NCI-H1436 (cell line): ENCODE measurements at places on chromosomes 4 and X.

DNA sequence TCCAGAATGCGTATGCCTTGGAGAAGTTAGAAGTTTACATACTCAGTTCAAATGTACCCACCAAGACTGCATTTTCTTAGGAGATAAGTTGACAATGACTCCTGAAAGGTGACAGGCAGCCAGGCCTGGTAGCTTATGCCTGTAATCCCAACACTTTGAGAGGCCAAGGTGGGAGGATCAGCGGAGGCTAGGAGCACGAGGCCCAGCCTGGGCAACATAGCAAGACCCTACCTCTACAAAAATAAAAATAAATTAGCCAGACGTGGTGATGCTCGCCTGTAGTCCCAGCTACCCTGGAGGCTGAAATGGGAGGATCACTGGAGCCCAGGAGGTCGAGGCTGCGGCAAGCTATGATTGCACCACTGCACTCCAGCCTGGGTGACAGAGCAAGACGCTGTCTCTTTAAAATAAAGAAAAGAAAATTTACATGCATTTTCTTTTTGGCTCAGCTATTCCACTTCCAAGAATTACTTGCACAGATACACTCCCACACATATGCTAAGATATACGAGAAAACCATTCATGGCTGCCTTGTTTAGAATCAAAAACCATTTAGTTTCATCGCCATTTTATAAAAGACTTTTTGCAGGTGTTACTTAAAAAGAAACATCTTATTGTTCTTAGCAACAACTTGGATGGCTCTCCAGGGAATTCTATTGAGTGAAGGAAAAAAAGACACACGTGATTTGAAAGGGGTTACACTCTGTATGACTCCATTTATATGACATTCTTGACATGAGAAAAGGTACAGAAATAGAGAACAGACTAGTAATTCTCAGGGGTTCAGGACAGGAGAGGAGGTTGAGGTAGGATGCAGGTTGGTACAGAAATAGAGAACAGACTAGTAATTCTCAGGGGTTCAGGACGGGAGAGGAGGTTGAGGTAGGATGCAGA lies 66.3 kb downstream of the DHRSX start:
- DNase-seq, result no peak

DNA sequence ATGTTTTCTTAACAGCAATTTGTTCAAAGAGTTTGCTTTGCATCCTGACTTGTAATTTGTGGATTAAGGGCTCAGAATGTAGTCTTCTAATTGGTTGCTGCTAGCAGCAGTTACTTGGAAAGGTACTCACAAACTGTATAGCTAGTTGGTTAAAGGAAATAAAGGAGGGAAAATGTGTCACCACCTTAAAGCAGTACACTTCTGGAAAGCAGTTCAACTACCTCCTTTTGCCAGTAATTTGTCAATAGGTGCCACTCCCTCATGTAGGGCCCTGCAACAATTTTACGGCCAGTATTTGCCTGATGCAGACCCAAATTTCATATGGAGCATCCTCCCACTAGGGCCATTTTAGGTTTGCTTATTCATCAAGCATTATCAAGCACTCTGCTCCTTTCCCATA lies 20.8 kb downstream of the AMOT start:
- DNase-seq, result no peak

DNA sequence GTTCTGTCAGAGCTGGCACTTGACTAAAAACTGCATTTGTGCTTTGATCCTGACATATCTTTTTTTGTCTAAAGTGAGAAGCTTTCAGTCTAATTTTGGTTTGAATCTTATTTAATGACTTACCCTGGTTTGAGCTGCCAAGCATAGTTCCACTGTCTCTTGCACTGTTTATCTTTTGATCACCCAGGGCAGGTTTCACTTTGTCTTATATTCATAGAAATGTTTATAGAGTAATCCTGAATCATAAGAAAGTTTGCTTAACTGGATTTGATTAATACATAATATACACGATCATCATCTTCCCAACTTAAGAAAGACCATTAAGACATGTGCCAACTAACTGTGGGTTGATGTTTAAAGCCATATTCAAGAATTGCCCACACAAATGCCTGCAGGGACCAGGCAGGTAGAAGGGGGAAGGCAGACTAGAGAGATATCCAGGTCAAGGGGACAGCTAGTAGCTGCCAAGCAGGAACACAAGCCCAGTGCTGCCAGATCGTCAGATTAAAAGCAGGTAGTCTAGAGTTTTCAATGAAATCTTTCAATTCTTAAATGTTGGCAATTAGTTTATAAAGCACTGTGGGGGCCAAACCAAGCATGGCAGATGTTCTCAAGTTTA lies 1.9 kb downstream of the GK start:
- DNase-seq, result no peak

GRCh38 chr4:158395889-158396288 lies 125.8 kb upstream of the RXFP1 start:
- DNase-seq, result no peak

DNA sequence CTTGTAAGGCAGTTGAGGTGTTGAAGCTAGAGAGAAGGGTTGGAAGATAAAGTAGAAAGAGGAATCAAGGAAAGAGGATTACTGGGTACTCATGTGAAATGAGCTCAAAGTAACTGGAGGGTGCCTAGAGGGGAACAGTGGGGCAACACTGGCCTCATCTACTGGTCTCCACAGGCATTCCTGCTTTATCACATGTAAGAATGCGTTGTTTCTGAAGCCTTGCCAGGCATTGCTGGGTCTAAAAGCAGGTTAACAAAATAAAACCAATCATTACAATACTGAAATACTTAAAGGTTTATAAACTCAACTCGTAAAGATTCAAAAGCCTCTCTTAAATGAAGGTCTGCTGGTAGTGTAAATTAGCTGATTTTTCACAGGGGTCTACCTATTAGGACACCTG lies 96.0 kb downstream of the FANCB start:
- no peak for DNase-seq

- DNase-seq, result no peak
These were observed 15.9 kb upstream of the NOCT start for GRCh38 chr4:138999666-139000065.

DNA sequence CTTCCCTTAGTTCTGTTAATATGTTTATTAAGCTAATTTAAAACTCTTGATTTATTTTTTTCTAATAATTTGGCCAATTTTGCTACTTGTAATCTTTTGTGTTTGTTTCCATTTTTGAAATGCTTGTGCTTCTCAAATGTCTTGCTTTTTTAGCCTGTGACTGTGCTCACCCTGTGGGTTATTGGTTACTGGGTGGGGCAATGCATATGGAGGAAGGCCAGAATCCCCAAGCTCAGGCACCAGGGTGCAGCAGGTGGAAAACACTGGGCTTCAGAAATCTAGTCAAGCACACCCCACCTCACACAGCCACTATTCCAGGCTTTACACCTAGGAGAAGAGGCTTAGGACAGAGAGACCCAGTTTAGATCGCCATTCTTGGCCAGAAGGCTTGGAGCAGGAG lies 33.1 kb downstream of the ETNPPL start:
- DNase-seq, result no peak

DNA sequence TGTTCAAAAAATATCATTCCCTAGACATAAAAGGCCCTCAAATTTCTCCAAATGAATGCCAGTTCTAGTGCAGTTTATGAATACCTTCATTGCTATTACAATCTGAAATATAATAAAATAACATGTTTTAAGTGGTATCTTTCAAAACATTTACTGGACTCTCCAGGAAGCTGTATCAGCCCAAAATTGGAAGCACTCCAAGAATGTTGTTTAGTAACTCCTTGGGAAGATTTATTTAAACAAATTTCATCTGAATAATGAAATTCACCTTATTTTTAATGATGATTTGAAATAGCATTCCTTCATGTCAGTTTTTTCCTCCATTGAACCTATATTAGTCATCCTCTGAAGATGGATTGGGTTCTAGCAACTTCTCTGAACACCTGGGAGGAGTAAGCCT lies 217.2 kb upstream of the PCDH18 start:
- DNase-seq, result no peak

DNA sequence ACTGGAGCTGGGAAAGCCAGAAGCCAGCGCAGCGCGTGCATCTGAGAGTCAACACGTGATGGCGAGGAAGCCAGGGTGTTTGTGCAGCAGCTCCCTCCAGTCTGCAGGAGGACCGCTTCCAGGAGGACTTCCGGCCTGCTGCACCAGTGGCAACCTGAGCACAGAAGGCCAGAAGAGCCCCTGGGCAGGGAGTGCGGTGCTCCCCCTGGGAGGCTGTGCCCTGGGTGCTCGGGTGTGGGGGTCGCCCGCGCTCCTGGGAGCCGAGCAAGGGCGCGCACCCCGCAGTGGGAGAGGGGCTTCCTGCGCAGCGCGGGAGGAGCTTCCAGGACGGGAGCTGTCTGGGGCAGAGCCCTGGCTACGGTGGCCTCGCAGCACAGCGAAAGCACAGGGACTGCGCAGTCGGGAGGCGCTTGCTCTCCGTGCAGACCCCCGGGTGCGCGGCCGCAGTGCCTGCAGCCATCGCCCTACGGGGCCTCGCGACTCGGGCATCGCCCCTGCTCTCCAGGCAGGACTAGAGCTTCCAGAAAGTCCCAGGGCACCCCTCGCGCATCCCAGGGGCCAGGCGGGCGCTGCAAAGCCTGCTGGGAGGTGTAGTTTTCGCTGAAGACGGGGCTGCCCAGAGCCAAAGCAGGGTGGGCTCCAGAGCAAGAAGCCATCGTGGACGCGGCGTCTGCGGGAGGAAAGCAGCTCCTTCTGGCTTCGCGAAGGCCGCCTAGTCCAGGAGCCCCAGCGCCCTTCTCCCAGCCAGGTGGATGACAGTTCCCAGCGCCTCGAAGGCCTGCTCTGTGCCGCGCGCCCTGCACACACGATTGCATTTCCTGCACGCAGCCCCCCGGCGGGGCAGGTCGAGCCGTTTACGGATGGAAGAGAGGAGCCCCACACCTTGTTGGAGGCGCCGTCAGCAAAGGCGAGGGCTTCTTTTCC lies 24.1 kb upstream of the WFS1 start:
- no peak for DNase-seq

DNA sequence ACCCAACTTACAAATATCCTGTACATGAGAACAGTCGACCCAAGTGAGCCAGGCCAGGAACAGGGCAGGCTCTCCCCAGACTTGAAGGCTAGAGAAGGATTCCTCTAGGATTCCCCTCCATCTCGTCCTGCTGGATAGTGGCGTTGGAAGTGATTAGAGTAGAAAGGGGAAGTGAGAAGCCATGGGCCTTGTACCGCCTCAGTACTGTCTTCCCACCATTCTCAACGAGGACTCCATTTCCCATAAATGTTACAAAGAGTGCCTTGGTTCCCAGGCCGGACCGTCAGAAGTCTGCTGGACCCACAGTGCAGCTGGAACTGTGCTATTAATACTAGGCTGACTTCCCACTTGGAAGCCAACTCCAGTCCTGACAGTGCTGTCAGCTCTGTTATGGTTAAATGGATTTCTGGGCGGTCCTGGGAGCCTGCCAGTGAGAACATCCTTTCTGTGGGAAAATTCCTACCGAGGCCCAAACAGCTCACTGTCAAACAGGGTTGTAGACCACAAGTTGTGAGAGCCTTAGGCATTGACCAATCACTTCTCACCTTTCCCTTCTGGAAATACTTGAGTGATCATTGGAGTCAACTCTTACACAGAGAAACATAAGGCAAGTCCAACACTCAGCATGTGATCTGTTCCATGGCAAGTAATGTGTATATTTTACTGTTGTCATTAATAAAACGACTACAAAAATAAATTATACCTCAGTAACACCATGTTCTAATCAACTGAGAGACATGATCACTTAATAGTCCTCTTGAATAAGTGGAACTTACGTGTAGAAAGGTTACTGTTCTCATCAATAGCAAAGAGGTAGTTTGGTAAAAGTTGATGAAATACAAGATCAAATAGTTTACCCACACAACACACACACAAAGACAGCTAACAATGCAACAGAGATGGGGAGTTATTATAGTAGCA lies 58.4 kb downstream of the AMELX start:
- DNase-seq, result no peak

DNA sequence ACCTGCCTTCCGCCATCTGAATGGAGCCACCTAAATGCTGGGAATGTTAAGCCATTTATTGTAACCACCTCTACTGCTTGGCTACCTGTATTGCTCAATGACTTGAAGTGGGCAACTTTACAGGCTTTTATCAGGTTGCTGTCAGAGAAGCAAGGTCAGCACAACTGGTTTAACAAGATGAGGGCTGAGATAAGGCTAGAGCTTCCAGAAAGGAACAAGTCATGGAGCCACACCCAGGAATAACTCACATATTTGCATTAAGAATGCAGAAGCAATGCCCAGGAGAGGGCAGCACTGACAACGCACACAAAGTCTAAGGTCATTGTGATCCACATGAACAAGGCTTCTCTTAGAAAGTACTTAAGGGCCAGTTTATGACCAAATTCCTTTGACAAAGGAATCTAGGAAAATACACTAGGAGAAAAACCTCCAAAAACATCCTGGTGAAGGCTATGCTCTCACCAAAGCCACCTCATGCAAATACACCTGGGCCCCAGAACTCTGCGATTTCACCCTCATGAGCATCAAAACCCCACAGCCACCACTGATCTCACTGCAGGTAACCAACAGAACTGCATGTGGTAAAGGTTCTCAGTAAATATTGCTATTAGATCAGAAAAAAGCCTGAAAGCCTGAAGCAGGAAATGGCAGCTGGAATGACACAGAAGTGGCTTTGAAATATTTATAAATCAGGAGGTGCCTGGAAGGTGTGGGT lies 15.0 kb upstream of the STS start:
- no peak for DNase-seq
